ENCODE measurements at places on chromosomes 1 and 21.

- no peak for DNase-seq
Observed at GRCh38 chr1:156866249-156866909, 5.7 kb downstream of the NTRK1 start.

DNA sequence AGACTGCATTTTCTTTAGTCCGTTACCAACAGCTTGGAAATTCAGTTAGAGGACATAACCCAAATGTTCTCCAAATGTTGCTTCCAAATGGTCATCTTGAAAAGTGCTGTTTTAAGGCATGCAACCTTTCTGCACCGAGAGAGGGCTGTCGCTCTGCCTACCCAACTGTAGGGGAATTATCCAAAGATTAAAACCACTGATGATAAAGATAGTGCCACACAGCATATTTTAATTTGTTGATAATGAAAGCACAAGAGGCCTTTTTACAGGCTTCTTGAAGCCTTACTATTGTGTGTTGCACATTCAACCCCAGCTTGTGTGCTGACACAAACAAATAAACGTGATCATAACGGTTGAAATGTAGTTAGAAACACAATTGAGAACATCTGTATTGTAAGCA is 121.5 kb downstream of the LMO4 start:
- DNase-seq, result no peak

DNA sequence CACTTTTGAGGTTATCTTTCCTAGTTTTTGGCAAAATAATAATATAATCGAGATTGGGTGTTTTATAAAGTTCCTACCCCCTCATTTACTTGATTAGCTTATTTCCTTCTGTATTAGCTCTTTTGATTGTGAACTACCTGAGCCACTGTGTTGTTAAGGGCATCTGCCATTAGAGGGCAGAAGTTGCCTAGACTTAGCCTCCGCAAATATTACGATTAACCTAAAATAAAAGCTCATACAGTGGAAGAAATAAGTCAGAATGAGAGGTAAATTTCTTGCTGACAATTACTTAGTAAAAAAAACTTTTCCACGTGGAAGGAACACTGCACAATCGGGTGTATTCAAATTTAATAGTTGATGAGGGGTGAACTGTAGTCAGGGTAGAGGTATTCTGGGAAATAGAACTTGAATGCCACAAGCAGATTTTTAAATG is 2.3 kb downstream of the H3-3A start:
- DNase-seq, result no peak

GRCh38 chr1:185425163-185425562 is 108.1 kb upstream of the IVNS1ABP start:
- DNase-seq, result no peak

- DNase-seq, result no peak
Observed at GRCh38 chr1:93595743-93596142, 85.9 kb downstream of the BCAR3 start.

GRCh38 chr1:110130989-110131388 is 18.7 kb downstream of the UBL4B start:
- DNase-seq, result no peak

DNA sequence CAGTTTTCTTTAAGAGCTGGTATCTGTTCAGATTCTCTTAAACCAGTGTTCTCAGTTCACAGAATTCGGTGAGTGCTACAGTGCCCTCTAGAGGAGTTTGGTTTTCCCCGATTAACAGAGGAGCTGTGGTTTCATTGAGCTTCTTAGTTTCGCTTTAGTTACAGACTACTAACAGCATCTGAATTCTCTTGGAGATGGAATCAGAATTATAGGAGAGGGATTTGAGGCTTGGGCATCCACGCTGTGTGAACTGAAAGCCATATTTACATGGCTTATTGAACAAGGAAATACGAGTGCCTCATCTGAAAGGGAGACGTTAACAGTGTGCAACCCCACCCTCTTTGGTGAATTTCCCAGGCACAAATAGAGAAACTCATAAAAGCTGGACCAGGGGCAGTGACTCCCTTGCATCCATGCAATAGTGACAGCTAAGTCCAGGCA is 202.0 kb downstream of the USH2A start:
- DNase-seq, result no peak

DNA sequence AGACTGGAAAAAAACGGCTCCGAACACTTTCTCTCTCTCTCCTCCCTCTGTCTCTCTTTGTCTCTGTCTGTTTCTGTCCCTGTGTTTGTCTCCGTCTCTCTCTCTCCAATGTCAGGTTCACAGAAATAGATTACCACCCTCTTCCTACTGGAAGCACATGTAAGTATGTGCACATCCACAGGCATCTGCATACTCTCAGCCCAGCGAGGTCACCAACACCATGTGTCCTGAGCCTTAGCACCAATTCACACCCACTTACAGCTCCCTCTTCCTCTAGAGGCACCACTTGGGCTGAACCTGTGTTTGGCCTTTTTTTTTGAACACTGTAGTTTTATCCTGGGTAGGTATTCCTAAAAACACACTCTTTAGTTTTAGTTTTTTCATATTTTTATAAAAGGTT is 130.5 kb downstream of the ETS2 start:
- DNase-seq, result no peak

DNA sequence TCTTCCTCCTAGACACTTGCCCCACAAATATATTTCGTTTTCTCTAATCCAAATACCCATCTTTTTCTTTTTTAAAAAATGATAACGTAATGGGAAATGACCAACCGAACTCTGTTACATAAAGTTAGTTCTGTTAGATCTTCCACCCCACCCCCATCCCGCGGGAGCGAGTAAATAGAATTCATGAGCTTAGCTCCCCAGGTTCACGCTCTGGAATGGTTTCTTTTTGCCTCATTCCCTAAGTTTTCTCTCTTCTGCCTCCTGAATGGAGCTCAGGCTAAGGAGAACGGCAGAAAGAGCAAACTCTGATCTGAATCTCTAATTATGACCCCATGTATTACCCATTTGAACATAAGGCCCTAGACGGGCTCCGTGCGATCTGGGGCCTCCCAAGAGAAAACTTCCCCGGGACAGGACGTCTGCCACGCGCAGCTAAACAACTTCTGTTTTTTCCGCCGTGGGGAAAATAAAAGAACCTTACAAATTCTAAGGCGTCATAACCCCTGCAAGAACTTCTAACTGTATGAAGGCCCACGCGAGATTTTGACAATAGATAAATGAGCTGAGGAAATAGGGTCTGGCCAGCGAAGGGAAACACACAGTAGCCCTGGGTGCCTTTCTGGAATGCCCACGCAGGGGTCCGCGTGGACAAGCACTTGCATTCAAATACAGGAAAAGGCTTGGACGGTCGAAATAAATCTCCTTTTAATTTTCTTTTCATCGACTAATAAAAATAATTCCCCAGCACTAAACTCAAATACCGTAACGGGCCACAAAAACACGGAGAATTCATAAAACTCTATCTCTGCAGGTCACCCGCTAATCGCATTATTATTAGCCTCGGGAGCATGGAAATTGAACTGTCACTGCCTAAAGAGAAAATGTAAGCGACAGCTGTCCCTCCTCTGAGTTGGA is 2.2 kb downstream of the TBX15 start:
- DNase-seq, result no peak

DNA sequence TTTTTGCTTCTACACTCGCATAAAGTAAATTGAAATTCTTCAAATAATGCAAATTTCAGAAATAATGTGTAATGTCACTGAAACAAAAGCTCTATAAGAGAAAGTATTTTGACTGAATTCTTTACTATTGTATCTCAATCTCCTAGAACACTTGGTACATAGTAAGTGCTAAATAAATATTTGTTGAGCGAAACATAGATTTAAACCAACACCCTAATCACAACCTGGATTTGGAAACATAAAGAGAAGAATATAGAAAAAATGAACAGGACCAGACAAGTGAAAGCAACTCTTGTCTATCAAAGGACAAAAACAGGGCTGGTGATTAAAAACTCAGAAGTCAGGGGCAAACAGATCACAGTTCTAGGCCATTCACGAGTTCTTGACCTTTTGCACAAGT is 74.3 kb downstream of the AK5 start:
- DNase-seq, result no peak

DNA sequence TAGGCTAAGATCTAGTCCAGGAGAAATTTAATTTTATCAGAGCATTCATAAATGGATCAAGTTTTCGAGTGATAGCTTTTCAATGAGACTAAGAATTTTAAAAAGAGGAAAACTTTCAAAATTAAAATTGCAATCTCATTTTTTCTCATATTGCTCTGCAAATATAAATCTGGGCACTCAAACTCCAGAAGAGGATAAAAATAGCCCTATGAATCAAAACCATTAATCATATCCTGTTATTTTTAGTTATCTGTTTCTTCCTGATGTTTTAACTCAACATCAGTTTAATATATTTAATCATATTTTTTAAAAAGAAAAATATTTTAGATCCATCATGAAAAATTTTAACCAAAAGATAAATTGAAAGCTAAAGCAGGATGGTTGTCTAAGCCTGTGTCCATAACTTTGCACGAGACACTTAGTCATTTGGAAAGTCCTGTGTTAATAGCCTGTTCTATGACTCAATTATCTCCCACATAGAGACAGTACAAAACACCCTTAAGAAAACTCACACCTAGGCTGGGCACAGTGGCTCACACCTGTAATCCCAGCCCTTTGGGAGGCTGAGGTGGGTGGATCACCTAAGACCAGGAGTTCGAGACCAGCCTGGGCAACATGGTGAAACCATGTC is 17.1 kb upstream of the PRRC2C start:
- no peak for DNase-seq

- DNase-seq, result no peak
Observed at GRCh38 chr21:28636752-28637691, 355.7 kb downstream of the LTN1 start.

DNA sequence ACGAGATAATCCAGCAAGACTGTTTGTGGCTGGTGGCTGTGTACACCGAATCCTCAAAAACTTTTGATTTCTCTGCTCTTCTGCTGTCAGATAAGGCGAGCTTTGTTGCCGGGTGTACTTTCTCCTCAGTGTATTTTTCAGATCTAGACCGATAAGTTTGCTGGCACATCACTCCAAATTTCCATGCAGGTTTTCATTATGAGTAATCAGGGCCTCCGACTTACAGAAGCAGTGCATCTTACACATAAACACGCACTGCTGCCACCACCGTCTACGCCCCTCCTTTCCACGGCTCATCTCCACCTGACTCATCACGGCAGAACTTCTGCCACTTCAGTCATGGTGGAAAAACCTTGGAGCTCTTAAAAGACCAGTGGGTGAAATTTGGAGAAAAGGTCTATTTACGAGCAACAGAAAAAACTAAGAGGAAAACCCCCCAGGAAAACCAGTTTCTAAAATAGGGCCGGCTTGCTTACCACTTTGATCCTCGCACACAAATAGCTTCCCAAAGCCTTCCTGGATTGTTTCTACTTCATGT is 7.7 kb downstream of the ZBTB21 start:
- no peak for DNase-seq

- no peak for DNase-seq
Observed at GRCh38 chr1:48908606-48909005, 131.9 kb upstream of the BEND5 start.
